Fibroblast of villous mesenchyme (primary cell): ENCODE measurements at places on chromosomes 1 and 21. TPM values are rescaled to one million over a fixed set of nuclear protein-coding genes. Genes with fewer than 3 reads are reported as not detected.

The FOXD3 gene
- total RNA-seq = not detected in 2 replicates

The DCST1 gene
- not detected in 2 replicates for total RNA-seq

The KLHDC9 gene
- total RNA-seq = 1.9 and 2.2 TPM in 2 replicates

The INAVA gene
- total RNA-seq = 0.32 TPM in 1 of 2 replicates, not detected in the other

The HES3 gene
- total RNA-seq = not detected in 2 replicates

The RYR2 gene
- total RNA-seq = not detected in 2 replicates

The MATN1 gene
- total RNA-seq = not detected in 2 replicates

The HCN3 gene
- 0.86 and 1.6 TPM in 2 replicates for total RNA-seq

The S100A2 gene
- 0.97 and 2.2 TPM in 2 replicates for total RNA-seq

The TRIM62 gene
- 3.9 TPM in 2 replicates for total RNA-seq

The CD1B gene
- not detected in 2 replicates for total RNA-seq

The CLDN8 gene
- not detected in 2 replicates for total RNA-seq

The REN gene
- 4.3 and 8.7 TPM in 2 replicates for total RNA-seq

The ZNF697 gene
- 13.2 and 14.2 TPM in 2 replicates for total RNA-seq

The FCRL4 gene
- total RNA-seq = not detected in 2 replicates

The CLDN19 gene
- not detected in 2 replicates for total RNA-seq

The CENPF gene
- total RNA-seq = 19.3 and 30.7 TPM in 2 replicates

The PBXIP1 gene
- 52.2 and 54.1 TPM in 2 replicates for total RNA-seq

The GJA5 gene
- under 0.01 and 0.86 TPM in 2 replicates for total RNA-seq

The NRIP1 gene
- 46.1 and 56.6 TPM in 2 replicates for total RNA-seq

The ZBTB18 gene
- total RNA-seq = 9.3 and 12.1 TPM in 2 replicates

The AQP10 gene
- not detected in 2 replicates for total RNA-seq
